NCI-H1105 treated with DMSO at 0.1 percent for 48 hours (cell line): ENCODE measurements at places on chromosomes 5 and 9.

DNA sequence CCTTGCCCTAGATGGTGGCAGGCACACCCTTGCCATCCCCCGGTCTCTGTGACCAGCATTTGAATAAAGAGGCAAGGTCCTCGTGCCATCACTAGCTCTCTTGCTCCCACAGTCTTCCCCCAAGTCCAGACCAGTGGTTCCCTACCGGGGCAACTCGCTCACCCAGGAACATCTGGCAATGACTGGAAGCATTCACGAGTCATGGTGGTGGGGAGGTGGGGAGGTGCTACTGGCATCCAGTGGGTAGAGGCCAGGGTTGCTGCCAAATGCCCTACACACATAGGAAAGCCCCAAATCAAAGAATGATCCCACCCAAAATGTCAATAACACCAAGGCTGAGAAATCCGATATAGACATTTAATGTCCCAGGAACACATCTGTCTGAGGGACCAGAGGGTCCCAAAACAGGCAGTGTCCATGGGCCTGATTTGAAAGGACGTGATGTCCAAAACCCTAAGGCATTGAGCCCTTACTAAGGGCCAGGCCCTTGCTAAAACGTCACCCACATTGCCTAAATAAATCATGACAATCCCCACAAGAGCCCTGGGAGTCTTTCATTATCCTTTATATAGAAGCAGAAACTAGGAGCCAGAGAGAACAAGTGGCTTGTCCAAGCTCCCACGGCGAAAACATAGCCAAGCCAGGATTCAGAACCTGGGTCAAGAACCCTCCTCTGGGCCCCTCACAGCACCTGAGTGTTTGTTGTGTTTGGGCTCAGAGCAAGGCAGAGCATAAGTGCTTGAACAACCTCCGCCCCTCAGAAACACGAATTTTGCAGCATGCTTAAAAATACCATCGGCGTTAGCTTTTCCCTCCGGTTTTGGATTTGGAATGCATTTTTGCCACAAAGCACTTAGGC is 119.3 kb upstream of the WWC1 start:
- DNase-seq, result no peak

DNA sequence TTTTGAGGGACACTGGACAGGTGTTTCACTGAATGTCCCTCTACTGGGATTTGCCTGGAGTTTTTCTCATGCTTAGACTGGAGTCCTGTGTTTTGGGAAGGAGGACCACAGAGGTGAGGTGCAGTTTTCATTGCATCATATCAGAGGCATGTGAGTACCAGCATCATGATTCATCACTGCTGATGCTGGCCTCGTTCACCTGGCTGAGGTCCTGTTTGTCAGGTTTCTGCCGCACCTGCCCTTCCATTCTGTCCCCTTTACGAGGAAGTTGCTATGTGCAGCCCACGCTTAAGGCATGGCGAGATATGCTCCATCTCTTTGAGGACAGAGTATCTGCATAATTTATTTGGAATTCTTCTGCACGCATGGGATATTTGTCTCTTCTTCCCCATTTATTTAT is 162.1 kb downstream of the TENT4A start:
- no peak for DNase-seq

- peak; percentile 56 for DNase-seq
Measured at GRCh38 chr5:43017428-43017815, 22.7 kb downstream of the ANXA2R start.

GRCh38 chr9:133945977-133946753 is 46.0 kb downstream of the VAV2 start:
- no peak for DNase-seq

DNA sequence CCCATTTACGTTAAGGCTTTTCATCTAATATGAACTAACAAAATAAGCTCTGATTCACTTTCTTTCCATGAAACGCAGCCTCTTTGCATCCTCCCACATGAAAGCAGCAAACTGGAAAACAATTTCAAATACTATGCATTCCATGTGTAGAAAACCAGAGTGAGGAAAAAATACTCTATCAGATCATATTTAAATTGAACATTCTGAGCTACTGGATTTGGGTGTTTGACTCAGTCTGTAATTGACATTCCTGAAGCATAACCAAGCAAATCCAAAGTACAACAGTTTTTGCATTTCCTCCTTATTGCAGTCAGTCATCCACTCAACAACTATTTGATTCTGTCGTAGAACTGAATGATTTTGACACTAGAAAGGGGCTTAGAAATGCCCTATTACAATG is 399.1 kb upstream of the NMUR2 start:
- DNase-seq, result no peak

DNA sequence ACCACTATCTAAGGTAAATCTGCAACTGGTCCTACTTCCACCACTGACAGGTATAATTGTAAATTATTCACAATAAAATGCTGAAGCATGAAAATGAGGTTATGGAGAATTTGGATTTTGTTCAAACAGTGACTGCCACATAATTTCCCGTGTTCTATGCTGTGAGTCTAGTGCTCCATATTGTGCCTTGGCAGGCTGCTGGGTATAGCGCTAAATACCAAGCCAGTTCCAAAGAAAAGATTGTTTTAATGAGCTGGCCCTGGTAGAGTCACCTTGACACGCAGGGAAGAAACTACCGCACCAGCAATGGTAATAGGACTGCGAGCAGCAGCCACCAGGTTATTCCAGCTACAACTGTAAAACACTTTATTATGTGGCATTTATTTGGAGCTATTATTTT is 30.4 kb downstream of the PSMB7 start:
- DNase-seq, result peak; percentile 53

DNA sequence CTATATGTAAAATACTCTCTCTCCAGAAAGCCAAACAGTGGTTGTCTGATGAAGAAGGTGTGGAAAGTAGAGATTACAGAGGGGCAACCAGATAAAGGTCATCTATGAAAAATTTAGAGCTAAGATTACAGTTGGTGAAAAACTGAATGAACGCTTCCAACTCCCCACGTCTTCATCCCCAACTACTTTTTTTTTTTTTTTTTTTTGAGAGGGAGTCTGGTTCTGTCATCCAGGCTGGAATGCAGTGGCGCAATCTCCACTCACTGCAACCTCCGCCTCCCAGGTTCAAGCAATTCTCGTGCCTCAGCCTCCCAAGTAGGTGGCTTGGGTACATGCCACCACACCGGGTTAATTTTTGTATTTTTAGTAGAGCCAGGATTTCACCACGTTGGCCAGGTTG is 64.3 kb downstream of the RAPGEF6 start:
- no peak for DNase-seq

GRCh38 chr5:130331332-130331731 is 427.1 kb downstream of the CHSY3 start:
- no peak for DNase-seq

GRCh38 chr5:175623088-175623487 is 34.8 kb upstream of the HRH2 start:
- DNase-seq, result no peak

DNA sequence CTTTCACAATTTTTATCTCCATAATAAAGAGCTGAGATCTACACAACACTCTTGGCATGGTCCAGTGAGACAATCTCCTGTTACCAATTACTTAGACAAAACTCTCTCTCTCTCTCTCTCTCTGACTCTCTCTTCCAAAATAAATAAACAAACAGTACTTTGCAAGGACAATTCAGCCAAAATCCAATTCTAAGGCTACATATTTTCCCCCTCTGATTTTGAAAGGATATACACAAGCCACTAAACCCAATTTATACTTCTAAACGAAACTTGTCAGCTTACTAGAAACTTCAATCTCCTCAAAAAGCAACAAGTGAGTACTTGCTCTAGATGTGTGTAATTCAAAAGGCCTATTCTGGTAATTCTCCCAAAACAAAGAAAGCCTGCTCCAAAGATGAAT is 26.3 kb upstream of the TNPO1 start:
- DNase-seq, result no peak

DNA sequence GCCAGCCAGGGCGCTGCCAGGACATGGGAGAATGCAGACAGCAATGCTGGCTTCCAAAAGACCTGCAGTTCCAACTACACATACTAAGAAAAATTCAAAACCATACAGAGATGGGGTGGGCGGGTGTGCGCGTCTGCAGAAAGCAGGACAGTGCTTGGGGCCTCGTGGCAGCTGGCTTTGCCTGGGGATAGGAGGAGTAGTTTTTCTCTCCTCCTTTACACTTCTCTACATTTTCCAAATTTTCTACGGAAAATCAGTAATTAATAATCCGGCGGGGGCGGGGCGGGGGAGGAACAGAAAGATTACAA is 43.6 kb upstream of the SARDH start:
- DNase-seq, result no peak

DNA sequence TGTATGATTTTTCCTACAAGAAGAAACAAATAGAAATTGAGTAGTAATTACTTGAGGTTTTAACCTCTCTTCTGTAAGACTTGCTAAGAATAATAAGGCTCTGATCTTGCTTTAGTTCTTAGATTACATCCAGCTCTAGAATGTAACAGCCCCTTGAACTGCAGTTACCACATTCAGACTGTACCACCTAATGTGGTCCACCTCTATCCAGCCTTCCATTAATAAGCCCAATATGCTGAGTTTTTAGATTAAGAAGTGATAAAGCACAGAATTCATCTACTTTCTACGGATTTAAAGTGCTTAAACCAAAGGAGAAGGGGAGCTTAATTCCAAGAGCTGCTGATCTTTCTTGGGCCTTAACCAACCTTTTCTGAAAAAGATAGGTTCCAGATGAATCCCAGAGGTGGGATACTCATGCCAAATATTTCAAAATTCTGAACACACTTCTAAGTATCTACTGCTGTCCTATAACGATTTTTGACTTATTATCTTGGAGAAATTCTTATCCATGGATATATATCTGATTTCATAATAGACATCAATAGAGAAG is 131.5 kb downstream of the ZNF608 start:
- DNase-seq, result no peak

- DNase-seq, result no peak
Measured at GRCh38 chr9:38195737-38196161, 126.7 kb upstream of the SHB start.

GRCh38 chr9:136372561-136373299 is 739 bp downstream of the CARD9 start:
- DNase-seq, result no peak
